Activated gamma-delta T cell (primary cell): ENCODE measurements at places on chromosomes 4 and X.

DNA sequence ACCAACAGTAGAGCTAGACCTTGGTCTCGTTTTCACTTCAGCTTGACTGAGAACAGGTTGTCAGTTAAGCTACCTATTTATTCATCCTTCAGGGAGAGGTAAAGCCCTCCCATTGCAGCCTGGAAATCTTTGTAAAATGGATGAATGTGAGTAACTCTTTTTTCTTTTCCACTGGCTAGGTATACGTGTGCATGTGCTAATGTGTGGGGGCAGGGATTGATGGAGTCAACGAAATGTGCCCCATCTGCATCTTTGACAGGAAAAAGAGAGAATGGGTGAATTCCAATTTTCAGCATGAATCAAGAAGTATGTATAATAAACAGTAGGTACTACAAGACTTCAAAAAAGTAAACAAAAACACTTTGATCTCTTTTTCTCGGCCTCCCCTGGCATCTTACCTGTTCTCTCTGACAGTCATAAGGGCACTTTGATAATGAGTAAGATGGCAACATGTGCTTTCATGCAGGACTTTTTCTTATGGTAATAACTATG, at the start of gene IL21:
TSS of gene IL21 (minus strand) at position 51 of the 492 bp plus-strand sequence. CDS start 55 bp downstream, outside the sequence.
- DNase-seq: no peak

GRCh38 chr4:81786063-81786763, 314.5 kb upstream of the RASGEF1B start:
- no peak for DNase-seq

DNA sequence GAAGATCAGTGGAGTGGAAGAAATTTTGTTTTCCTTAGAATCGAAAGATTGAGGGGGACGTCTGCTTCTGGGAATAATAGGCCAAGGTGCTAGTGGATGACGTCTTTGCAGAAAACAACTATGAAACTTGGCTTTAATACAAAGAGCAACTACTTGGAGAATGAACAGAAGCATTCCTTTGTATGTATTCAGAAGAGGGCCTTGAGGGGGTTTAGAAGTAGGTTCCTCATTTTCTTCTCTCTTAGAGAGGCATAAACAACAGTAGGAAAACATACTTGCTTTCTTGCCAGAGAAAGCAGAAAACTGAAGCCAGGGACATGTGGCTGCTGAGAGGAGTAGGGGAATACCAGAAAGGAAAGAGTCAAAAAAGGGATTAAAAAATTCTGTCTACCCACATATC, 167.8 kb downstream of the ZNF330 start:
- no peak for DNase-seq

- no peak for DNase-seq
Measured at GRCh38 chr4:5979981-5980380, 38.2 kb downstream of the C4orf50 start.

- DNase-seq: no peak
Measured at GRCh38 chr4:38780833-38781484, 1.8 kb downstream of the TLR10 start.

- DNase-seq: no peak
Measured at GRCh38 chr4:76821641-76822040, 76.3 kb downstream of the SOWAHB start.

DNA sequence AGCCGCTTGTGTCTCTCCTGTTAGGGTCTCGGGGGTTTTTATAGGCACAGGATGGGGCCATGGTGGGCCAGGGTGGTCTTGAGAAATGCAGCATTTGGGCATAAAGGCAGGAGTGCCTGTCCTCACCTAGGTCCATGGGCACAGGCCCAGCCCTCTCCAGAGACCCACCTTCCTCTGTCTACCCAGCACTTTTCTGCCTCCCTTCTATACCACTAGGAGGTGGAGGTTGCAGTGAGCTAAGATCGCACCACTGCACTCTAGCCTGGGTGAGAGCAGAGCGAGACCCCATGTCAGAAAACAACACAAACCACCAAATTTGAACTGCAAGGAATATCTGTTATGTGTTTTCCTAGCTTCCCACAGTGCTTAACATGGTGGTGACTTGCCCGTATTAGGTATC, 38.0 kb downstream of the MOB1B start:
- DNase-seq: no peak

DNA sequence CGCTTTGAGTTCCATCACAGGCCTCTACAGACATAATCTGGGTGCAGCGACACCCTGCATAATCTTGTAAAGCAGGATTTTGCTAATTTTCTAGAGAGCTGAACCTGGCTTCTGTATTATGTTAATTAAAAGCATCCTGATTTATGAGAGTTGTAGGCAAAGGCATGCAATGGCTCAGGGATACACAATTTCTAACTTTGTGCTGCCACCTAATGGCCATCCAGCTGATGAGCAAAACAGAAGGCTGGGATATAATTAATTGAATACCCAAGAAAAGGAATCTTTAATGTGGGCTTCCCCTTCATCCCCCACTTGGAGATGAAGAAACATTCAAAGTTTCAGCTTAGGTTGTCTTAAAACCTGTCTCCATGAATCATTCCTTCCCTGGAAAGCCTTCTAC, 78.1 kb downstream of the BMP15 start:
- DNase-seq: no peak

GRCh38 chr4:8157496-8157895, 1.1 kb downstream of the ABLIM2 start:
- no peak for DNase-seq

GRCh38 chrX:137999552-137999951, 433.6 kb downstream of the ZIC3 start:
- no peak for DNase-seq

GRCh38 chrX:14030174-14030530, 460 bp upstream of the GEMIN8 start:
- no peak for DNase-seq

- no peak for DNase-seq
Measured at GRCh38 chrX:53227224-53227765, 2.3 kb upstream of the KDM5C start.

DNA sequence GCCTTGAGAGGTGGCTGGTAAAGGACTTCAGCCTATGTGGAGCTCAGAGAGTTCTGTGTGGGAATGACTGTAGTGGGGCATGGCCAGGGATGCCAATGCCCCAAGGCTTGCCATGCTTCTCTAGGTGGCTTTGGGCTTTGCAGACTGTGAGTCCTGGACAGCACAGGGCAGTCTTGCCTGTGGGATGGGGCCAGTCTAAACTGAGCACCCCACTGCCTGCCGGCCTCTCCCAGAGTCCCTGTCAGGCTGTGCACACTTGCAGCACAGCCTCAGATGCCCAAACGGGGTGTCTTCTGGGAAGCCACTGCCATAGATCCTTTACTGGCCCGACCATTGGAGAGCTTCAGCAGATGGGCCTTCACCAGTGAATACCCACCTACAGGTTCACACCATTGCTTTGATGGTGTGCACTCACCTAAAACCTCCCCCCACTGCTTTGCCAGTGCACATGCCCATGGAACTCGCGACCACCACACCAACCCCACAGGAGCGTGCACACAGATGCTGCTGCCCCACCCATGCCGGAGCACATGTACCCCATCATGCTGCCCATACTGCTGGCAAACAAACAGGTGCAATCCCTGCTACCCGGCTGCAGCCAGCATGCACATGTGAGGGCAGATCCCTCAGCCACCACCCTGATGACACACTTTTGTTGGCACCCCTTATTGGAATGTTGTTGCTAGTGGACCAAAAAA, 97.3 kb upstream of the CNKSR2 start:
- DNase-seq: no peak

DNA sequence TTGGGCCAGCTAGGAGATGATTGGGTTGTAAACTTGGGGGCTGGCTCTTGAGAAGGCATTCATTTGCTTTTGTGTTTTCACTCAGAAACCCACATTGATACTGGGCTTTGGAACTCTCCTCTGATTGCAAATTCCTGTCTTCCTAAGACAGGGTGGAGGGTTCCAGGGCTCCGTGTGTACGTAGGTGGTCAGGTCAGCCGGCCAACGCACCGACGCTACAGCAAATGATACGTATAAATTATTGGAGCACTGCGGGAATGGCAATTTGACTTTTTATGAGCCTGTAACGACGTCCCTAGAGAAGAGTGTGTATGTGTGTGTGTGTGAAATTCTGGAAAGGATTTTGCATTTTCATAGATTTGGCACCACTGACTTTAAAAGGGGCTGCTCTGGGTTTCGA, 236.9 kb downstream of the SHOX start:
- no peak for DNase-seq
